ENCODE measurements at places on chromosomes 5 and 9. TPM values are rescaled to one million over a fixed set of nuclear protein-coding genes. Genes with fewer than 3 reads are reported as not detected.

GRCh38 chr5:132823481-132824050 is 6.9 kb downstream of the SHROOM1 start:
- no peak for DNase-seq

DNA sequence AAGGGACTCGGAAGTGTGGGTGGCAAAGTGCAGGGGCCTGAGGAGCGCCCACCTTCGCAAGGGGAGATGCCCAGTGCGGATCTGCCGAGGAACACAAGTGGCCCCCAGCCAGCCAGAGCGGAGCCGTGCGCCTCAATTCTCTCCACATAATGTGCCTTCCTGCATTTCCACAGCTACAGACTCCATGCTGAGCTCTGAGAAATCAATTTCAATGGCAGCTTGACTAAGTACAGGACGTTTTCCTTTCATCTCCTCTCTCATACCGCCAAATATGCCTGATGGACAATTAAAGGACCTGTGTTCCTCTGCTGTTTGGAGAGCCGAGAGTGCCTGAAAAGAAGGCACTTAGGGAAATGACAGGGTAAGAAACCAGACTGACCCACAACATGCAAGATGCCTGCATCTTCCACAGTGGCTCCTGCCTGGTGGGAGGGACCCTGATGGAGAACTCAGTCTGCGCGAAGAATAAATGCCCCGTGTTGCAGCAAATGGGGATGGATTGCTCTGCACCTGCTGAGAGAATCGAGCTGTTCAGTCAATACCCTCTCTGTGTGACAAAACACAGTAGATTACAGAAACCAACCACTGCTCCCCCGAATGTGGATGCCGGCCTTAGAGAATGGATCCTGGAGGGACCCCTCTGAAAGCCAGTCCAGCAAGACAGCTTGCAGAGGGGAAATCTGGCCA is 38.6 kb upstream of the OLFM1 start:
- DNase-seq, result no peak

GRCh38 chr5:33319841-33320240 is 120.9 kb upstream of the TARS1 start:
- no peak for DNase-seq

- DNase-seq, result no peak
Measured at GRCh38 chr5:20486826-20487225, 498.8 kb upstream of the CDH18 start.

- DNase-seq, result no peak
Measured at GRCh38 chr5:32443145-32443540, 1.4 kb downstream of the ZFR start.

DNA sequence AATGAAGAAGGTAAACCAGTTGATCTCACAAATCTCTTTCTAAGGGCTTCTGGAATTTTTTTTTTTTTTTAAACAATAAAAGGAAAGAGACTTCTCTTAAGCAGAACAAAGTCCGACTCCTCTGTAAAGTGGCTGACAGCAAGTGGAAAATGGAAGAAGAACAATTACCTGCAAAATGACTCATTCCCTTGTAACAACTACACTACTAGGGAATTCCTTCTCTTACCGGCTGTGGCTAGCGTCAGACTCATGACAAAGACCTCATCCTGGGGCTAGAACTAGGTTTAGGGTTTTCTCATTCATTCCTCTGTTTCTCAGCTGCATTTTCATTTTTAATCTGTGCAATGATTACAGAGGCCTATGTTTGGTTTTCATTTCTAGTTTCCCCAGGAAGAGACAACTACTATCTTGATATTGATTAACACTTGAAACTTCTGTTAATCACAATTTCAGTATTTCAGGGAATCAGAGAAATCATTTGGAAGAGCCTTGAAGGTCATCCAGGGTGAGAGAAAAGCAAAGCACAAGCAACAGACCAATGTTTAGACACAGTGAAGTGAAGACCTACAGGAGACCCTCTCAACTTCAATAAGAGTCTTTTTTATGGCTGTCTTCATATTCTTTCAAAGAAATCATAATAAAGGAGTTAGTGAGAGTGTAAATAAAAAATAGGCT is 437.9 kb downstream of the RAB3C start:
- DNase-seq, result no peak

DNA sequence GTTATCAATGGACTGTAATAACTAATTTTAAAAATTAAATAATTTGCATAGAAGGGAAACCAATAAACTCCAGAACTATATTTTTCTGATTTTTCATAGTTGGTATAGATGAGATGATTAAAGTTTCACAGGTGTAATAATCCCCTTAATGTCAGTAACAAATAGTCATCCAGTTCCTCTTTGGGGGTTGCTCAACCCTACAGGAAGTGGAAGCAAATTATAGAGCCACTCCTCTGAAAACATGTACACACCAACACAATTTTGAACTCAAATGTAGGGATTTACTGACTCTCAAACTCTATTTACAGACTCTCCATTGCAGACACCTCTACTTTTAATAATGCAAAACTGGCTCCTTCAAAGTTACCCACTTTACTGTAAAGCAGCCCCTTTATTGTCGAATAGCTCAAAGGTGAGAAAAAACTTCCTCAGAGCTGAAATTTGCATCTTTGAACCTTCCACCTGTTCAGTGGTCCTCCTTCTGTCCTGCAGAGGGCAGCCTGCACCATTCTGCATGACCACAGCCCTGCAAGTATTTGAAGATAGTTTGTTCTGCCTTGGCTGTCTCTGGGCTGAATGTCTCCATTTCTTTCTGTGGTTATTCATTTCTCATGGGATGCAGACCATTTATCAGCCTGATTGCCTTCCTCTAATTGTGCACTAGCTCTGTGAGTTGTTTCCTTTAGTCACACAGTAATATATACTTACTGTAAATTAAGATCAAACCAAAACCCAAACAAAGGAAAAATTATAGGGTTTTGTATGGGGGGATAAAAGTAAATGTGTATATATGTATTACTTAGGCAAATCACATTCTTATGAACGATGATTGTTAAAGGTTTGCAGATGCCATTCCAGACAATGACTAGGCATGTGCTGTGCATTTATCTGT is 383.2 kb upstream of the SGCD start:
- DNase-seq, result no peak

DNA sequence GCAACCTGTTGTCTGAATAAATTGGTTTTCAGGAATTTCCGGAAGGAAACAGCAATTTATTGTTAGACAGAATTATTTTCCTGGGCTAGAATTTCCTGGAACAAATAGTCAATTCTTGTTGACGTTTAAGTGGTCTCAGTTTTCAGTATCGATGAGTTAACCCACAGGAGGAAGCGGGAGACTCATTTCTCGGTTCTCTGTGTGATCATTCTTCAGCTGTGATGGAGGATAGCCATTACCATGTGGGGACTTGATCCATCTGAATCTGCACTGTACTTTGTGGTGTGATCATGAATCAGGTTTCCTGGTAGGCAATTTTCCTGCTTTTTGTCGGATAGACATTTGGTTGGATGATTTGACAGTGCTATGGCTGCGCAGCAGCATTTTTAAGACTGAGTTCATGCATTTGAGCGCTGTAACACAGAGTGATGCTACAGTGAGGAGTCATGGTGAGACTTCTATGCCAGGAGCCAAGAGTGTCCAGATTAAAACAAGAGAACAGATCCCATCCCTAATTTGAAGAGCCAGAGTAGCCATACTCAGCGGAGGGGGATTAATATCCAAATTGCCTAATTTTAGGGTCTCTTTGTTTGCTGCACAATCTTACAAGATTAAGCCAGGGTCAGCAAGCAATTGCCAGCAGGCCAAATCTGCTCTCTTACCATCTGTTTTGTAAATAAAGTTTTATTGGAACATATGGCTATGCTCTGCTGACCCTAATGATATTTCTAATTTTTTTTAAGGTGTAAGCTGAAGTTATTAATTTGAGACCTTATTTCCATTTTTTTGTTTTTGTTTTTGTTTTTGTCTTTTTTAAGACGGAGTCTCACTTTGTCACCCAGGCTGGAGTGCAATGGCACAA is 355.9 kb downstream of the RAB3C start:
- DNase-seq, result no peak

Gene HMMR
- 45.7 TPM for total RNA-seq

Gene PDGFRB
- total RNA-seq, result 21.6 TPM
